ENCODE measurements at places on chromosomes 2 and 18. TPM values are rescaled to one million over a fixed set of nuclear protein-coding genes. Genes with fewer than 3 reads are reported as not detected.

DNA sequence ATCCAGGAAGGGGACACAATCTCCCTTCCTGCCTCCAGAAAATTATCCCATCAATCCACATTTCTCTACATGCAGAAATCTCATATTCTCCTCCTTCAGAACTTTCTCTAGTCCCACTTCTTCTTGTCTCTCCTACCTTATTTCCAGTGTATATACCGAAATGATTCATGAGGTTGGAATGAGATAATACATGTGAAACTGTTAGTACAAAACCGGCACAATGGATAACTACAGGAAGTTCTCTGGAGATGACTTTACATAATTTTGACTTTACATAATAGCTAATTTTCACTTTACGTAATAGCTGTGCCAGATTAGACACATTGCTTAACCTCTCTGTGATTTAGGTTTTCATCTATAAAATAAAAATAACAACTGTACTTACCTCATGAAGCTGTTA is 801.3 kb downstream of the ERBB4 start:
- peak; percentile 44 for DNase-seq
- H3K36me3 ChIP-seq: no peaks in the 10 kb centered on the region
- H3K27ac ChIP-seq: no peak overlapping the region
- H3K4me1 ChIP-seq: no peaks in the 10 kb centered on the region

GRCh38 chr2:212777020-212777491 is 238.5 kb upstream of the ERBB4 start:
- peak; percentile 27 for DNase-seq
- H3K27ac ChIP-seq: no peak overlapping the region
- peak overlapping the region; percentile 19 for H3K4me3 ChIP-seq

DNA sequence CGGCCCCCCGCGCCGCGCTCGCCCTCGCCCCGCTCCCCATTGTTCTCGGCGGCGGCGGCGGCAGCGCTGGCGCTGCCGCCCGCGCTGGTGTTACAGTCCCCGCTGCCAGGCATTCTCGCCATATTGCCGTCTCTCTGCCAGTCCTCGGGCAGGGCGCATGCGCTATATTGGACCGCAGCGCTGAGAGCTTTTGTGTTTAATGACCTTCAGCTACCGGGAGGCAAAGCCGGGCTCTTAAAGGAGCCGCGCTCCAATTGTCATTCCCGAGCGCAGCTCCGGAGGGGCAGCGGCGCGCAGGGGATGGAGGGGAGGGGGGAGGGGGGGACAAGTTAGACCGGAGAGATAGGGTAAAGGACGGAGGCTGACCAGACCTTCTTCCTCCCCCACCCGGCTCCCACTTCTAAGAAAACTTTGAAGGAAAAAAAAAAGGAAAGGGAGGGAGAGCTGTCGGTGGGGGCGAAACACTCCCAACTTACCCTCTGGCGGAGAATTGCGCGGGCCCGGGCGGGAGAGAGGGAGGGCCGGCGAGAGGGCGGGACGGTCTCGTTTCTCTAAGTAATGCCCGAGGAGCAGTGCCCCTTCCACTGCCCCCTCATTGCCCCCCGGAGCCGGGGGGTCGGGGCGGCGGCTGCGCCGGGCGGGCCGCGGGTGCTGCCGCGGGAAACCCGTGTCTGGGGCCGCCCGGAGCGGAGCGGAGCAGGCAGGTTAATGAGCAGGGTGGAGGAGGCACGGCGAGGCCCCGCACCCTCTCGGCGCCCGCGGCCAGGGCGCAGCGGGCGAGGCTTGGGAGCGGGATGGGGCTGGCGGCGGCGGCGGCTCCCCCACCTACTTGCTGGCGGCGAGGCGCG is at the start of gene KCTD1:
KCTD1 (minus strand) TSS at position 139 of the 848 bp plus-strand sequence; CDS start at position 122, 17 bp downstream.
- H3K27ac ChIP-seq: peak within 1 kb of the TSS; percentile 47
- peaks cover 27% of the 10 kb centered on the region for H3K4me1 ChIP-seq
- peak; percentile 78 for DNase-seq
- H3K36me3 ChIP-seq: no peaks in the 10 kb centered on the region
- peak within 1 kb of the TSS; percentile 73 for H3K4me3 ChIP-seq

DNA sequence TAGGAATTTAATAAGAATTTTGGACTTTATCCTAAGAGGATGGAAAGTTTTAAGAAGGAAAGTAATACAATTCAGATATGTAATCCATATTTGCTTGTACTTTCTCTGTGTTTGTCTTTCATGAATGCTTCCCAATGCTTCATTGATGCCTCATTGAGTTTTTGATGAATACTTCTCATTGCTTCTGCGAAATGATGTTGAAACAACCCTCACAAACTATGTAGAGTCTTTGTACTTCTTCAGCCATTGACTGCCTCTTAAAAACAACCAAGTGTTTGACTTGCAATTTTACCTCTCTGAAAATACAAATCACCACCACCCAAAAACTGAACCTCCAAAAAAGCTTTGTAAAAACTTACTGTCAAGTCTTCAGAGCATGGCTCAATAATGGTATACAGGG is 424.1 kb downstream of the ERBB4 start:
- no peaks in the 10 kb centered on the region for H3K36me3 ChIP-seq
- H3K27ac ChIP-seq: no peak overlapping the region
- no peak overlapping the region for H3K4me3 ChIP-seq

DNA sequence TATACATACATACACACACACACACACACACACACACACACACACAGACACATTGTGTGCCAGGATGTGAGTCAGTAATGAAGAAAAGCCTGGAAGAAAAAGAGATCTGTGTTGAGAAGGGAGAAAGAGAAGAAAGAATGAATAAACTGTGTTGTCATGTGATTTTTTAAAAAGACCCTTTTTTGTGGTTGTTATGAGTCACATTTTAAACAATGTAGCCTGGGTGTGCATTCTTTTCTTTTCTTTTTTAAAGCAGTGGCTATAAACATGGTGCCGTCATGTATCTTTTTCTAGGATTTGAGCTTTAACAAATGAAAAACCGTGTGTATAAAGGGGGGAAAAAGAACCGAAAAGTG is 87.2 kb downstream of the NRP2 start:
- peaks cover 18% of the 10 kb centered on the region for H3K36me3 ChIP-seq
- H3K4me3 ChIP-seq: no peak overlapping the region
- DNase-seq: peak; percentile 95
- peak overlapping the region; percentile 80 for H3K27ac ChIP-seq

DNA sequence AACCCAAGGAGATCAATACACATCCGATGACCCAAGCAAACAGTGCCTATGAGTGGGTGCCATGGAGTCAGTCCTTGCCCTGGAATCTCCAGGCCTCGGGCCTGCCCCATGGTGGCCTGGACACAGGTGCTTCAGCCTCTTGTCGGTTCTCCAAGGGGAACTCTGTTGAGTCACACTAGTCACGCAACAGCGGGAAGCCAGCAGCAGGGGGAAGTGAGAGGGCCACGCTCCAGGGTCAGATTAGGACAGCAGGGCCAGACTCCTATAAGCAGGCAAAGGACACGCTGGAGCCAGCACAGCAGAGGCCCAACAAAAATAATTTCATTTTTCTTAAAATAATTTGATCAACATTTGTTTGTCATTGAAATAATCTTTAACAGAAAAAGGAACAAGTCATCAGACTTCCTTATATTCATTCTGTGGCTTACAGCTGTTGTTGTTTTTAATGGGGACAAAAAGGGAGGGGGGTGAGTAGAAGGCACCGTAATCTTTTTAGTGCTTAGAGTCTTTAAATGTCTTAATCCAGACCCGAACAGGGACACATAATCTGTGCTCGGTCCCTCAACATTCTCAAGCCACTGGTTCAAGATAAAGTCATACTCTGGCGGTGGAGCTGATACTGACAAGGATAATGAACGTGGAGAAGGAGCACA is 16.4 kb upstream of the ARMC9 start:
- peaks cover 14% of the 10 kb centered on the region for H3K4me1 ChIP-seq
- no peak overlapping the region for H3K4me3 ChIP-seq
- no peak overlapping the region for H3K27ac ChIP-seq

- H3K27ac ChIP-seq: no peak overlapping the region
- H3K27me3 ChIP-seq: no peaks in the 10 kb centered on the region
- H3K4me3 ChIP-seq: no peak overlapping the region
- H3K36me3 ChIP-seq: no peaks in the 10 kb centered on the region
- H3K4me1 ChIP-seq: peaks cover 35% of the 10 kb centered on the region
These were observed 52.8 kb downstream of the RPL37A start for GRCh38 chr2:216551234-216552068.

GRCh38 chr2:161088658-161089350 is 71.4 kb upstream of the TANK start:
- no peaks in the 10 kb centered on the region for H3K27me3 ChIP-seq
- no peaks in the 10 kb centered on the region for H3K36me3 ChIP-seq
- H3K4me1 ChIP-seq: no peaks in the 10 kb centered on the region
- no peak overlapping the region for H3K4me3 ChIP-seq
- no peak for DNase-seq
- H3K27ac ChIP-seq: no peak overlapping the region

DNA sequence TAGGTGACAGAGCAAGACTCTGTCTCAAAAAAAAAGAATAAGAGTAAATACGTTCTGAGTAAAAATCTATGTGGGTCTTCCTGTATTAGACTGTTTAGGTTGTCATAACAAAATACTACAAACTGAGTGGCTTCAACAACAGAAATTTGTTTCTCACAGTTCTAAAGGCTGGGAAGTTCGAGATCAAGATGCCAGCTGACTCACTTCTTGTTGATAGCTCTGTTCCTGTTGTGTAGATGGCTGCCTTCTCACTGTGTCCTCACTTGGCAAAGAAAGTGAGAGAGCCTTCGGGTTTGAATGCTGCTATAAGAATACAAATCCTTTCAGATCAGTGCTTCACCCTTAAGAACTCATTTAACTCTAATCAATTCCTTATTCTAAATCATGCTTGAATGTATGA is 430.0 kb upstream of the VWC2L start:
- no peaks in the 10 kb centered on the region for H3K27me3 ChIP-seq
- no peaks in the 10 kb centered on the region for H3K36me3 ChIP-seq
- H3K27ac ChIP-seq: no peak overlapping the region
- no peak overlapping the region for H3K4me3 ChIP-seq

GRCh38 chr2:158125756-158126498 is 24.3 kb downstream of the UPP2 start:
- H3K27ac ChIP-seq: no peak overlapping the region
- H3K4me3 ChIP-seq: no peak overlapping the region
- no peaks in the 10 kb centered on the region for H3K4me1 ChIP-seq
- no peaks in the 10 kb centered on the region for H3K27me3 ChIP-seq
- no peak for DNase-seq
- no peaks in the 10 kb centered on the region for H3K36me3 ChIP-seq

DNA sequence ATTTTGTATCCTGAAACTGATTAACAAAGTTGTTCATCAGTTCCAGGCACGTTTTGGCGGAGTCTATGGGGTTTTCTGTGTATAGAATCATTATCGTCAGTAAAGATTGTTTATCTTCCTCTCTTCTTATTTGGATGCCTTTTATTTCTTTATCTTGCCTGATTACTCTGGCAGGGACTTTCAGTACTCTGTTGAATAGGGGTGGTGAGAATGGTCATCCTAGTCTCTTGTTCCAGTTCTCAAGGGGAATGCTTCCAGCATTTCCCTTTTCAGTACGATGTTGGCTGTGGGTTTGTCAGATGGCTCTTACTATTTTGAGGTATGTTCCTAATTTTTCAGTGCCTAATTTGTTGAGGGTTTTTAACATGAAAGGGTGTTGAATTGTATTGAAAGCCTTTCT is 14.0 kb upstream of the SPDYA start:
- peaks cover 39% of the 10 kb centered on the region for H3K36me3 ChIP-seq
- H3K27ac ChIP-seq: no peak overlapping the region
- DNase-seq: no peak
- H3K4me3 ChIP-seq: no peak overlapping the region

RAX gene
- total RNA-seq: not detected
